ENCODE measurements at places on chromosomes 16 and 17.

GRCh38 chr17:56823848-56824247 is 9.9 kb downstream of the C17orf67 start:
- no peak for DNase-seq

- no peak for DNase-seq
These were observed 65.1 kb upstream of the KDM8 start for GRCh38 chr16:27138257-27138656.

GRCh38 chr17:68131456-68131855 is 95.9 kb downstream of the KPNA2 start:
- DNase-seq, result no peak

GRCh38 chr17:73045724-73046123 is 46.8 kb downstream of the SLC39A11 start:
- DNase-seq, result no peak

GRCh38 chr17:37393352-37393751 is 13.3 kb downstream of the ACACA start:
- DNase-seq, result no peak

- DNase-seq, result no peak
These were observed 793.3 kb upstream of the GOT2 start for GRCh38 chr16:59527206-59527997.

DNA sequence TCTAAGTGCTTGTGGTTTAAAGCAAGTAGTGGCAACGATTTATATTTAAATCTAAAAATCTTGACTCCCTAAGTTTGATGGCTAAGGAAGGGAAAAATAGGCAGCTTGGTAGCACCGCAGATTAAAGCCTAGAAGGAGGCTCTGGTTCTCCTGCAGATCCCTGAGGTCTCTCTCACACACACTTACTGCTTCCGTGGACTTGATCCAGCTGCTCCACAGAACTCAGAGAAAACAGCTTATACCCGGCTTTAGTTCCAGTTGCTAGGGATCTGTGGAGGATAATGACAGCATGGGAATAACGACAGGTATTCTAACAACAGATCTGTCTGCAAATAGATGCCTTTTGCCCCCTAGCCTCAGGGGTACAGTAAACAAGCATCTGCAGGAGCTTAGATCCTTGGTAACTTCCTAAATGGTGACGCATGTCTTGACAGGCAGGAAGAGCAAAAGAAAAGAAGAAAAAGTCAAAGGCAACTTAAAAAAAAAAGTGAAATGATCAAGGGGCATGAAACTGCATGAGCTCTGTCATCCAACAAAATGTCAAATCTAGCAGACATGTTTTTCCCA is 4.5 kb downstream of the WIPI1 start:
- DNase-seq, result no peak

DNA sequence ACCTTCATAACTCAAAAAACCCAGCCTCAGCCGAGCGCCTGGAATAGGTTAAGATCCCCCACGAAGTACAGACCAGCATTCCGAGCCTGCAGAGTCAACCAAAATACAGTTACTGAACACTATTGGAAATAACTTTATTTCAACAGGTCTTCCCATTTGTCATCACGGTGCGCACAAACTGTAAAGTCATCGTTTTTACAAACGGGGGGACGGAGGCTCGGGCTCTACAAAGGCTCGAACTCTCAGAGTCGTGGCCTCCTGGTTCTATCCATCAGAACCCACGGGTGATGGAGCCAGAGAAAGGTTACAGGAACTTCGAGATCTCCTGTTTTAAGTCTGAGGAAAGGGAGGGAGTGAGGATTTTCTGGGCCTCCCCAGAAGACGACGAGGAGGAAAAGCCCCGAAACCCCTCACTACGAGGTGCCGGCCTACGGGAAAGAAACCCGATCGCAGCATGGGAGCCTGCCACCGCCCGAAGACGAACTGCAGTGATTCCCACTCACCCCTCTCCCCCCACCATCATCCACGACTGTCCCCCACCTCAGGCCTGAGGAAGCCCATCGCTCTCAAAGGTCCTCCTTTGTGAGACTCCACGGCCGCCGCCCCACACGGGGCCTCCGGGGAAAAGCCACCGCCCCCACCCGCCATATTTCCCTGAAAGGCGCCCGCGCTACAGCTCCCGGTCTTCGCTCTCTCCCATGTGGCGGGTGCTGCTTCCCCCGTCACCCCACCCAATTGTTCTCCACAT is 917 bp downstream of the YWHAE start:
- no peak for DNase-seq

DNA sequence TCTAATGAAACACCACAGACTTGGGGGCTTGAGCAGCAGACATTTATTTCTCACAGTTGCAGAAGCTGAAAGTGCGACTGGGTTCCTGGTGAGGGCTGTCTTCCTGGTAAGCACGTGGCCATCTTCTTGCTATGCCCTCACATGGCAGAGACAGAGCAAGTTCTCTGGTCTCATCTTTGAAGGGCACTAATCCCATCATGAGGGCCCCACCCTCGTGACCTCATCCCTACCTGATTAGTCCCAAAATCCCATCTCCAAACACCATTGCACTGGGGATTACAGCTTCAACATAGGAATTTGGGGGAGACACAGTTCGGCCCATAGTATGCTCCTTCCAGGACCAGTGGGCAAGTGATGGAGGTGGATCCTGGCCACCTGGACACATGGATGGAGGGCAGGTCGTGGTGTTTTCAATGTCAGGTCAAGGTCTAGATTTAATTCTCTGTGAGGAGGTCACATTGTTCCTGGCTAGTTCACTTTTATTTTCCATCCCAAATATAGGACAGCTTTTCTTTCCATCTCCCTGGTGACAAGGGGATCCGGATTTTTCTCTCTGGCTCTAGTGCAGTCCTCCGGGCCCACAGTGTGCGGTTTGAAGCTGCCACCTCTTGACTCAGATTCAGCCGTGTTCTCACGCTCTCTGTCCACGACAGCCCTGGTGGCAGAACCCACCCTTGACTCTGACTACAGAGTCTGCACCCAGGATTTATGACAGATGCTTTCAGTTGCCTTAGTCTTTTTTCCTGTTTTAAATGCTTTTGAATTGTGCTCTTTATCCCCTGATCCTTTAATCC is 160.5 kb upstream of the NOL11 start:
- no peak for DNase-seq

GRCh38 chr17:8072341-8072728 is 15.2 kb downstream of the ALOX12B start:
- DNase-seq, result no peak

GRCh38 chr16:19563377-19563776 is 7.9 kb downstream of the VPS35L start:
- DNase-seq, result no peak

All from GM19239 (cell line).